ENCODE measurements at places on chromosomes 11 and 22.

- no peak for DNase-seq
Observed at GRCh38 chr11:19853920-19854319, 141.3 kb downstream of the NAV2 start.

GRCh38 chr11:2863276-2863618 lies 22.3 kb downstream of the CDKN1C start:
- no peak for DNase-seq

- no peak for DNase-seq
Observed at GRCh38 chr11:125990244-125990643, 44.4 kb downstream of the VSIG10L2 start.

GRCh38 chr11:79059141-79059540 lies 381.7 kb downstream of the TENM4 start:
- no peak for DNase-seq

- no peak for DNase-seq
Observed at GRCh38 chr22:25367756-25368155, 148.3 kb downstream of the CRYBB2 start.

DNA sequence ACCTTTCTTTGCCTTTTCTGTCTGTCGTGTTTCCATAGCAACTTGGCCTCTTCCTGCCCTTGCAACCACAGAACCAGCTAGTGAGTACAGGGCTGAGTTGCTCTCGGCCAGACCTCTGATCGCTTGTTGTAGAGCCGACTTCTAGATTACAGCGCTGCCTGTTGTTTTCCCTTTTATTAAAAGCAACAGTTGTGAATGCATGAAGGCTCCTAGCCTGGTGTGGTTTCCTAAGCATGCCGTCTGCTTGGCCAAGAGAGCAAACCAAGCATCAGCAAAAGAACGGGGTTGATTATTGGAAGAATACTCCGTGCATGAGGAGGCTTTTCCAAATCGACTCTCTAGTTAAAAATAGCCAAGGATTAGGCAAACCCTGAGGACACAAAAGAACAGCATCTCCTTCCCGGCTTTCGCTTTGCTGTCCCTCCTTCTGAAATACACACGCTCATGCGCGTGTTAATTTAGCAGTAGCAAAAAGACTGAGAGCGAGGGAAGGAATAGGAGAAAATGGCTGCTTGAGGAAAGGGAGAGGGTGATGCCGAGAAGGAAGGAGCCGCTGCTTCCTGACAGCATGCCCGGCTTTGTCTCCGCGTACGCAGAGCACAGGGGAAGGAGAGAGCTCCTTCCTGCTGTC lies 71.5 kb upstream of the TTC12 start:
- no peak for DNase-seq

GRCh38 chr11:71186806-71187205 lies 65.6 kb downstream of the SHANK2 start:
- DNase-seq, result no peak

DNA sequence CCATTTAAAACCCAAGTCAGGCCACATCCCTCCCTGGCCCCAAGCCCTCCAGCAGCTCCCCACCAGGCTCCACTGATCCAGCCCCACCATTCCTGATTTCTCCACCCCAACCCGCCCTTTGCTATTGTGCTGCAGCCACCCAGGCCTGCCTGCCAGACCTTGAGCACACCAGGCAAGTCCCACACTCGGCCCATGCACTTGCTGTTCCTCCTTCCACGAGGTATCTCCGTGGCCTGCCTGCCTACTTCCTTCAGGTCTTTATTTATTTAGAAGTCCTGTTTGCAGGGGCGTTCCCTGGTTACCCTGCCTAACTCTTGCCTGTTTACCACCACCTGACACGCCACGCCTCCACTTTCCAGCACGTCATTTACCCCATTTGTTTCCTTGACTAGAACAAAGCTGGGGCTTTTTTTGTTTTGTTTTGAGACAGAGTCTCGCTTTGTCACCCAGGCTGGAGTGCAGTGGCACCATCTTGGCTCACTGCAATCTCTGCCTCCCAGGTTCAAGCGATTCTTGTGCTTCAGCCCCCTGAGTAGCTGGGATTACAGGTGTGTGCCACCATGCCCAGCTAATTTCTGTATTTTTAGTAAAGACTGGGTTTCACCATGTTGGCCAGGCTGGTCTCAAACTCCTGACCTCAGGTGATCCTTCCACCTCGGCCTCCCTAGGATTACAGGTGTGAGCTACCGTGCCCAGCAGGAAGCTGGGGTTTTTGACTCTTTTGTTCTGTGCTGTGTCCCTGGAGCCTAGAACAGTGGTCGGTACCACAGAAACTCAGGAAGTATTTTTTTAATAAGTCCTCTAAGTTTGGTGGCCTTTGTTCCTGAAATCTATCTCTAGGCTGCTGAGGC lies 6.7 kb downstream of the CENPM start:
- DNase-seq, result peak; percentile 90

- DNase-seq, result no peak
Observed at GRCh38 chr22:49062155-49062801, 765.4 kb downstream of the BRD1 start.

DNA sequence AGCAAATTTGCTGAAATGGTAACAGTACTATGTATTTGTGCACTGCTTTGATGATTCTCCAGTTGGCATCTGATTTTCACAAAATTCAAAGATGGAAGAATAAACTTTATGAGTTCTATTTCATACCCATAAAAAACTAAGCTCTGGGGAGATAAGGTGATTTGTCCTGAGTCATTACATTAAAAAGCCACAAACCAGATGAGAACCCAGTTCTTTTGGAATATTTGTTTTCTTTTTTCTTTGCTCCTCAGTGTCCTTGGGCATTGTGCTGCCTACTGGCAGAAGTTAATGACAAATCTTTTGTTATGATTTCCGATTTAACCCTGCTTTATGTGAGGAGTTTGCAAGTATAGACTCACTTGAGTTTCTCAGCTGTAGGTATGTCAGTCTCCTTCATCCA lies 45.4 kb upstream of the AMOTL1 start:
- DNase-seq, result no peak

GRCh38 chr11:32184041-32184722 lies 93.3 kb downstream of the RCN1 start:
- no peak for DNase-seq

GRCh38 chr11:62498492-62499286 lies 47.9 kb downstream of the AHNAK start:
- DNase-seq, result no peak

- DNase-seq, result no peak
Observed at GRCh38 chr22:27720860-27721259, 80.7 kb downstream of the MN1 start.

GRCh38 chr22:19014886-19015285 lies 78.8 kb upstream of the PRODH start:
- DNase-seq, result no peak

DNA sequence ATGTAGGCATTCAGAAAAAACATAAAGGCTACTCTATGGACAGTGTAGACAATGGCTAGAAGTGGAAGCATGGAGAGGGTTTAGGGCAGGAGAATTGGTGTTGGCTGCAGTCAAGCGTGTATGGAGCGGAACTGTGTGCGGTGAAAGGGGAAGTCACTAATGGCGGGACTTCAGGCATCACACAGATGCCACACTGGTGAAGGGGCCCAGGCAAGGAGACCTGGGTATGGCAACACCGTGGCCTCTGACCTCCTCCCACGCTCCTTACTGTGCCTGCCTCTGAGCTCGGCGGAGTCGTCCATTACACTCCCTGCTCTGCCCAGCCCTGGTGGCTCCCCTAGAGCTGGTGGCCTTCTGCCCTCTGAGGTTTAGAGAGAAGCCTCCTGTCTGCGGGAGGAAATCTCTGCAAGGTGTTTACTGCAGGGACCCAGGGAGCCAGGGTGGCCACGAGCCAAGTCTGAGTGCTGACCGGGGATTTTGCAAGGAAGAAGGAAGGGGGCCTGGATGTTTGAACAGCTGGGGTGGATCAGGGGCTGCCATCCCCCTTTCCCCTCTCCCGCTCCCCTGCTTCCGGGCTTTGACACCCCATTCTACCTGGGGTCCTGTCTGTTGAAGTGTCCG lies 75.1 kb upstream of the TSPAN18 start:
- DNase-seq, result no peak

- no peak for DNase-seq
Observed at GRCh38 chr22:43085658-43086606, 3.3 kb downstream of the TTLL1 start.

- no peak for DNase-seq
Observed at GRCh38 chr11:130122141-130122575, 37.4 kb upstream of the ST14 start.

DNA sequence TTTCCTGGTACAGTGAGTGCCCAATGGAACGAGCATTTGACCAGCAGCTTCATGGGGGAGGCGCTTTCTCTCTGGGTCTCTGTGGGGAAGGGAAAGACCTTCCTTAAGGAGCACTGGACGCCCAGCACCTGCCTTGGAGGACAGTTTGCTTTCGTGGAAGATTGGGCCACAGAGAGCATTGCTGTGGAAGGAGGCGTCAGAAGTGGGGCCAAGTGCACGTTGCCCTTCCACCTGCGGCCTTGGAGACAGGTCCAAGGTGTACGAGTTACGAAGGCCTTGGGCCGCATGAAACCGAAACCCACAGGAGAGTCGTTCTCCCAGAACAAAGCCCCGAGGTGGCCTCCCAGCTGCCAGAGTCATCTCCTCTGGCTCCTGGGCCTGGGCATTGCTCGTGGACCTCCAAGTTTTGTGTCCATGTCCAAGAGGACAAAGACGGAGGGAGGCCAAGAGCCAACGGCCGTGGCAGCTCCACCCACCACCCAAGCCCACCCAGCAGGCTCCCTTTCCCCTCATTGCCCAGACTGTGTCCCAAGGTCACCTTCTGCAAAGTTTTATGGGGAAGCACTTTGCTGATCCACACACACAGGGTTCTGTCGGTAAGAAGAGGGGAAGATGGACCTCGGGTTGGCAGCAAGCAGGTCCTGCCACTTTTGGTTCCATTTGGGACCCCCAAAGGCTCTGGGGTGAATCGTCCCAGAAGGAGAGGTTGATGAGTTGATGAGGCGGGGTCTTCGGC lies 5.8 kb upstream of the NLRP6 start:
- DNase-seq, result no peak

DNA sequence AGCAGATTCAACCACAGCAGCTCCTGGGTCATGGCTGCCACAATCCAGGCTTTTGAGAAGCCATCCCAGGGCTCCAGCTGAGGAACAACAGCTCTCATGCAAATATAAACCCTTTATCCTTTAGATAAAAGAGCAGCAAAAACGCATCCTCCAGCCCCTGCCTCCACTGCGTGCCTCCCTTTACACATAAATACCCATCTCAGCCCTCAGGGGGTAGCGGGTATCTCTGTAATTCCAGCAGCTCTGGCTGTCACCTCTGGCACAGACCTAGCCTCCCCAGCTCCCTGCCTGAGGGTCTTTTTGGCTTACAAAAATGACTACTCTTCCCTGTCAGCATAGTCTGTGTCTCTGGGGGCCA lies 21.6 kb downstream of the LMO1 start:
- DNase-seq, result no peak

DNA sequence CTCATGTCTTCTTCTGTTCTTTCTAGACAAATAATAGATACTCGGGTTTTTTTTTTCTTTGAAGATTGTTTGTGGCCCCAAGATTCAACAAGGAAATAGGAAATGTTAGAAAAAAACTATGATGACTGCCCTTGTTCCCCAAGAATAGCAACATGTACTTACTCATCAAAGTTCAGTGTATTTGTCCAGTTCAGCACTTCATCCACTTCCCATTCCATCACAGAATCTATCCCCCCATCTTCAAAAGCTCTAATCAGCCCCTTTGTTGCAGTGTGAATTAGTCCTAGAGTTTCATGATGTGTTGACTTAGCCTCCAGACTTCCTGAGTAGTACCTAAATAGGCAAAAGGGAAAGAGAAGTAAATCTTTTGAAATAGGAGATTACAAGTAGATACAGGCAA lies 74.3 kb downstream of the C11orf65 start:
- no peak for DNase-seq

DNA sequence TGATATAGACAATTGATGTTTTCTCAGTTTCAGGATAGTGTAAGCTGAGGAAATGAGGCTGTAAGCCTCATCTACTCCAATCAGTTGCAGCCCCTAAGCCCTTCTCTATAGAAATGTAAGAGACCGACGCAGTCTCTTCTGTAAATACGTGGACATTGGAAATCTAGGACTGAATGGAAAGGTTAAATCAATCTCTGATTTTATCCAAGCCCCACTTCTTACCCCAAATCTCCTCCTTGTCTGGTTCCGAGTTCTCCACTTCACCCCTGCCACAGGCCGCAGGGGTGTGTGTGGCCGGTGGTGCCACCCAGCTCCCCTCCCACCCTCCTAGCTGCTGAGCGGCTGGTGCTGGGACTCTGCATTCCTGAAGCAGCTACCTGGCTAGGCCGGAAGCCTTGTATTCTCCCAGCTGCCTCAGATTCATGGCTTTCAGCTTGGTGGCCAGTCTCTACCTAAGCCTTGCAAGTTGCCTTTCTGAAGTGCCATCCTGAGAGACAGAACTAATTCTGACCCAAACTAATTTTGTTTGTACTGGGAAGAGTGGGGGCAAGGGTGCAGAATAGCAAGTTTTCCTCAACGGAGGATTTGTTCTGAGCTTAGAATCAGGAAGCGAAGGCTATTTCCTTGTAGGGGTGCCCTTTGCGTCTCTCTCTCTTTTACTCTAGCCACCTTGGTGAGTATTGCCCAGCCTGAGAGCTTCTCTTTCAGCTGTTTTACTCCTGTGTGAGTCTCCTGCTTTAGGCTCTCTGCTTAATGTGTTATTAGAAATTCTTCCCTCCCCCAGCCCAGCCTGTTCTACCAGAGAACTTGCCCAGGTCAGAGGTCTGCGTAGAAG lies 749 bp downstream of the VWA5A start:
- no peak for DNase-seq

DNA sequence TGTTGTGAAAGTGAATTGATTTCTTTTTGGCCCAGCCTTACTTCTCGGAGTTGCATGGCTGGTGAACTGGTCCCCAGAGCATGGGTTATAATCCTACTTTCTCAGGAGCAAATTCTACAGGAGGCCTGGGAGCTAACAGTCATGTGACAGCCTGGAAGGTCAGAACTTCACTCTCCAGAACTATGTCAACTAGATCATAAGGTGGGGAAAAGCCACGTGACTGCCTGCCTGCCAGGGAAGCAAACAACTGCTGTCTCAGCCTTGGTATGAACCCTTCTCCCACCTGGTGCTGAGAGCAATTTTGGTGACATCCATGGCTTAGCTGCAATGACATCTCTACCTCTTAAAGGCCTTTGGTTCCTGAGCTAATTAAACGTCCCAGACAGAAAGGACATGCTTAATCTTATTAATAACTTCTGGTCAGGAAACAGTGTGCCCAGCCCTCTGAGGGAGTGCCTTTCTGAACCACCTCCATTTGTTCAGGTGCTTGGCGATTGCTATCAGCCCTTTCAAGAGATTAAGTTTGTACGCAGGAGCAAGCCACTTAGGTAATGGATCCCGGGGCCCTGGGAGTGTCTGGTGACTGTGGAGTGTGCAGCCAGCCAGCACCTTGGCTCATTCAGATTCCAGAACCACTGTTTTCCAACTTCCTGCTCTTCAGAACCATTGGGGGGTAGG lies 1.4 kb upstream of the CREB3L1 start:
- DNase-seq, result no peak

GRCh38 chr11:68090706-68091105 lies 30.5 kb downstream of the CHKA start:
- DNase-seq, result no peak

- DNase-seq, result no peak
Observed at GRCh38 chr11:30423886-30424285, 101.0 kb downstream of the ARL14EP start.
